Mucosa of descending colon (tissue), 3 donors: ENCODE measurements at places on chromosomes 16 and 17. TPM values are rescaled to one million over a fixed set of nuclear protein-coding genes. Genes with fewer than 3 reads are reported as not detected.

The CNTNAP4 gene
- total RNA-seq: not detected

The GAS2L2 gene
- total RNA-seq: not detected

The ARHGDIG gene
- 6.8 TPM for total RNA-seq

The C1QTNF8 gene
- not detected for total RNA-seq

The TPPP3 gene
- total RNA-seq: 4.8 TPM

The OR1A1 gene
- total RNA-seq: not detected

The CCL5 gene
- 20.6 TPM for total RNA-seq

The IL21R gene
- 0.47 TPM for total RNA-seq

The KRTAP17-1 gene
- total RNA-seq: not detected

The CFAP119 gene
- total RNA-seq: 5.5 TPM

The SOX8 gene
- 3.1 TPM for total RNA-seq

The SLC2A4 gene
- total RNA-seq: 5.3 TPM

The DDX52 gene
- 26.0 TPM for total RNA-seq

The KIAA0753 gene
- 22.8 TPM for total RNA-seq

The TRPV3 gene
- 17.8 TPM for total RNA-seq

The PRSS27 gene
- 1.4 TPM for total RNA-seq

The CHP2 gene
- 101 TPM for total RNA-seq

The NEUROD2 gene
- 0.05 TPM for total RNA-seq

The ASGR1 gene
- 1.6 TPM for total RNA-seq

The ARL5C gene
- not detected for total RNA-seq

The CA5A gene
- not detected for total RNA-seq

The C16orf54 gene
- total RNA-seq: 1.6 TPM

The ABCA9 gene
- 3.6 TPM for total RNA-seq

The STX1B gene
- total RNA-seq: 0.14 TPM

The PRRT2 gene
- total RNA-seq: 0.81 TPM

The HBQ1 gene
- total RNA-seq: not detected

The MEOX1 gene
- total RNA-seq: 1.4 TPM

The PTGES3L gene
- 5.5 TPM for total RNA-seq

The CTRB2 gene
- not detected for total RNA-seq

The SPATA32 gene
- 0.22 TPM for total RNA-seq

The CDT1 gene
- total RNA-seq: 2.9 TPM

The DDX42 gene
- 89.9 TPM for total RNA-seq

The TLCD3B gene
- 0.46 TPM for total RNA-seq

The CIAO3 gene
- 37.7 TPM for total RNA-seq

The TEX19 gene
- total RNA-seq: not detected

The ABAT gene
- total RNA-seq: 25.5 TPM

The SLC38A8 gene
- not detected for total RNA-seq

The GFAP gene
- total RNA-seq: 0.47 TPM

The ODF4 gene
- not detected for total RNA-seq

The ETV4 gene
- total RNA-seq: 0.70 TPM

The PGAP3 gene
- total RNA-seq: 27.7 TPM

The CIBAR2 gene
- not detected for total RNA-seq

The DRC7 gene
- not detected for total RNA-seq

The HBA1 gene
- total RNA-seq: not detected

The GAST gene
- not detected for total RNA-seq

The NOG gene
- 0.14 TPM for total RNA-seq

The CDH5 gene
- total RNA-seq: 5.5 TPM

The EXOC3L1 gene
- 6.8 TPM for total RNA-seq

The IRX6 gene
- total RNA-seq: 0.13 TPM

The ITGB4 gene
- 246 TPM for total RNA-seq

The SCO1 gene
- total RNA-seq: 39.0 TPM

The HSD3B7 gene
- 16.5 TPM for total RNA-seq

The PRAC2 gene
- total RNA-seq: 12.4 TPM

The ORMDL3 gene
- total RNA-seq: 58.3 TPM

The NUPR1 gene
- 145 TPM for total RNA-seq
